ENCODE measurements at places on chromosomes 6 and 20.

- no peak for DNase-seq
Observed at GRCh38 chr6:73471686-73472290, 10.3 kb downstream of the MTO1 start.

DNA sequence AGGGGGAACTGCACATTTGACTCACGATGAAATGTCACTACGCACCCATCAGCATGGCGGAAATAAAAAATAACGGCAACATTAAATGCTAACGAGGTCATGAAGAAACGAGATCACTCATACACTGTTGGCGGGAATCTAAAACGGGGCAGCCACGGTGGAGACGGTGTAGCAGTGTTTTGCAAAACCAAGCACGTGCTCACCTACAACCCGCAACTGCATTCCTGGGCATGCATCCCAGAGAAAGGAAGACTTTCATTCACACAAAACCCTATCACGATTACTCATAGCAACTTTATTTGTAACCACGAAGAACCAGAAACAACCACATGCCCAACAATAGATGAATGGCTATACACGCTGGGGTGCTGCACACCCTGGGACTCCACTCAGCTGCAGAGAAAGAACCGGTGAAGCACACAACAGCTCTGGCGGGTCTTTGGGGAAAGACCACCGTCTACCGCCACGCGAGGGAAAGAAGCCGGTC lies 77.0 kb downstream of the YTHDF1 start:
- no peak for DNase-seq

- DNase-seq = no peak
Observed at GRCh38 chr20:53599378-53599777, 5.7 kb upstream of the ZNF217 start.

GRCh38 chr20:37935435-37935834 lies 32.5 kb downstream of the VSTM2L start:
- DNase-seq = no peak

DNA sequence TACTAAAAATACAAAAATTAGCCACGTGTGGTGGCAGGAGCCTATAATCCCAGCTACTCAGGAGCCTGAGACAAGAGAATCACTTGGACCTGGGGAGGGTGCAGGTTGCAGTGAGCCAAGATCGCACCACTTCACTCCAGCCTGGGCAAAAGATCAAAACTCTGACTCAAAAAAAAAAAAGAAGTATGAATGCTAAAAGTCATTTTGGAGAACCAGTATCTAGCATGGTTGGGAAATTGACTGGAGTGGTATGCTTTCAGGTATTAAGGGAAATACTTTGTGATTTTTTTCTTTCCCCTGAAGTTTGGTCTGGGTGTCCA lies 30.1 kb downstream of the PCMT1 start:
- DNase-seq = no peak

DNA sequence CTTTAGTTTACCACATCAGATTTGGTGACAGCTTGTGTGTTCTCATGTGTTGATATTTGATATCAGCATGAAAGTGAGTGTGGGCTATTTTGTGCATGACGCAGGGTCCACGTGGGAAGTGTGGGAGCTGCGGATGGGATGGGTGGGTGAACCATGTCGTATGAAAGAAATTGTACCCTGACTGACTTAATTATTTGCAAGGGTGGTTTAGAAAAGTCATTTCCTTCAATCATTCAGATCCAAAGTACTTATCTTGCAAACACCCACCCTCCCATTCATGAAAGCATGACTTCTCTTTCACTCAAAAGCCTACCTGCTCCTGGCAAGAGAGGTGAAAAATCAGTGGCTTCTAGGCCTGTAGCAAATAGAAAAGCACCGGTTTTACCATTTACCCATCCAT lies 91.8 kb upstream of the BACH2 start:
- DNase-seq = no peak

- DNase-seq = no peak
Observed at GRCh38 chr6:105968603-105969333, 117.4 kb upstream of the PRDM1 start.

Data from brain pericyte (primary cell).